Cerebellum (tissue), 4 donors: ENCODE measurements at places on chromosomes 4 and X.

DNA sequence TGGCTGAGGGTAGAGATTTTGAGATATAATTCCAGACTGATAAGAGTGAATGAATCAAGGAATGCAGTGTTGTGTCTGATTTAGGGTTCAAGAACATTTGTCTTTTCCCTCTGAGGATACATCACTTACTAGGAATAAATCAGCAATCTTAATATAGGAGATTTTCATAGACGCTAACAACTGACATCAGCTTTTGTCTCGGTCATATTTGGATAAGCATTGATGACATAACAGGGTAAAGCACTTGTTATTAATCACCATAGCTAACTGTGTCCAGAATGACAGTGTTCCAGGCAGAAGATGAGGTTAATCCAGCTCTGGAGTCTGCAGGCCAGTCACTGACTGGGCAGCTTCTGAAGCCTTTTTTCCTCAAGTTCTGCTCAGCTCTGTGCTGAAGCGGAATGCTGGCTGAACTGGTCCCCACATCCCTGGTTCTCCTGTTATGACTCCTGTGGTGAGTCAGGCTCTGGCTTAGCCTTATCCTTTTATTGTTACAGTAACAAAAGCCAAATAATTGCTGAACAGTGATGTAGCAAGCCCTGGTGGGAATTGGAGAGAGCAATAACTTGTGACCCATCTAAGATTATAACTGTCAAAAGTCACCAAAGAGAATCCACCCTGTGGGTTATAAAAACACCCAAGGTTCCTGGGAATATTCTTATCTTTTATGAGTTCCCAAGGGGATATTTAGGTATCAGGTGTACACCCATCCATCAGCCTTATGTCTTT, 41.8 kb downstream of the FNIP2 start:
- DNase-seq: no peak

GRCh38 chr4:106993827-106994226, 42.3 kb downstream of the DKK2 start:
- DNase-seq: no peak

DNA sequence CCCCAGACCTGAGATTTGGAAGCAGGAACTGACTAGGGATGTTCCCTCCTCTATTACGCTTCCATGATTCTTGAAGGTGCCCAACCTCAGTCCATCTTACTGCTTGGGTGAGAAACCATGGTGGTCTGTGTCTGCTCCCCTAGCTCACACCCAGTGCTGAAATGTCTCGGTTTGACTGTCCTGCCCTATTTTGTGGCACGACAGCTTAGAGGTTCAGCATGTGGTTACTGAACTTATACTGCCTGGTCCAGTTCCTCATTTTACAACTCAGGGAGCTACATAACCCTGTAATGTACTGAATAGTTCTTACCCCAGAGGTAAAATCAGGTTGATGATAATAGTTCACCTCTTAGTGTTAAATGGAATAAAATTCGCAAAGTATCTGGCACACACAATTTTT, 203.1 kb downstream of the RBM46 start:
- no peak for DNase-seq

DNA sequence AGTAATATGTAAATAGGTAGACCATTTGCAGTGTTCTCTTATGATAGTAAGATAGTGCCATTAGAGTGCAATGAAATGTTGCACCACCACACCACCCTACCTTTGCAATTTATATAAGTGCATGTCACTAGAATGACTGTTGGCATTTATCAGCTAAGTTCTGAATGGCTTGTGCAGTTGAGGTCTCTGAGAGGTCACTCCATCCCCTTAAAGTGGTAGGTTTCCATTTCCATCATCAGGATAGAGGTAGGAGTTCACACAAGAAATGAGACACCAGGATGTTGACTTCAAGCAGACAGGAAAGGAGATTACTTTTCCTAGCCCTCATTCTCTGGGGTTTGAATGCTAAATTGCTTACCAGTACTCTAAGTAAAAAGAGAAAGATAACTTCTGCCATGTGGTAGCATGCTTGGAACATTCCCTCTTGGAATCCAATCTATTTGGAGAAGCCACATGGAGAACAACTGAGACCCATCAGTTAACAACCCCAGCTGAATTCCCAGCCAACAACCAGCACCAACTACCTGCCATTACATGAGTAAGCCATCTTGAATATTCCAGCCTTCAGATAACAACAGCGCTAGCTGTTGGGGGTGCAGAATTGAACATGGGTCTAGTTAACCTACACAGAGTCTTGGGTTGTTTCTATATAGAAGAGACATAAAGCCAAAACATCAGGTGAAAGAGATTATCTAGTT, 6.7 kb upstream of the LRBA start:
- no peak for DNase-seq

DNA sequence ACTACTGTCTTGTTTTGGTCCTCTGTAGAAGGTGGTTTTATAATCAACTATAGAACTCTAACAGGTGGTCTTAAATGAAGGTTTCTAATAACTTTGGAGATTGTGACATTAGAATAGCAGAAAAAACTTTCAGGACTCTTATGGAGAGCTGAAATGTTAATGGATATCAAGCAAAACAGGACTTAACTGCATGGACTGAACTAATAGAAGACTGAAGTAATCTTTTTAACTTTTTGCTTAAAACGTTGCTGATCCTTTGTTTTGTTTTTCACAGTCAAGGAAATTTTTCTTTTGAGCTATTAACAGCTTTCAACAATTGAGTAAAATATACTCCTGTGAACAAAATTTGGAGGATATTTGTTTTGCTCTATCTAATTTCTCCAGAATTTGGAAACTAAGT, 17.2 kb downstream of the NXT2 start:
- no peak for DNase-seq

DNA sequence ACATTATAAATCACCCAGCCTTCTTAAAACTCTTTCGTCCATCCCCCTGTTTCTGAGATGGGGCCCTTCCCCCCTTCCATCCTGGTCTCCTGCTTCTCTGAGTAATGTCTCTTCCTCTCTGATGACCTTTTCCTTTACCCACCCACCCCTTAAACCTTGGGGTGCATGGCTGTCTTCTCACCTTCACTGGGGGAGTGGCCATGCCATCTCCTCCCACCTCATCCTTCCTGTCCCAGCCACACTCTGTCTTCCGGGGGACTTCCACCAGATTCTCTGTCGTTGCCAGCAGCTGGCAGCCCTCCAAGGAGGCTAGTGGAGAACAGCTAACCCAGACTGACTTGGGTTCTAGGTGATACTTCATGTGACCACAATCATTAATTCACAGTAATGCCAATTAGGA, 83.2 kb upstream of the SCML1 start:
- DNase-seq: no peak

GRCh38 chr4:37008199-37008598, 236.3 kb upstream of the NWD2 start:
- DNase-seq: no peak

GRCh38 chr4:139950568-139950967, 203.4 kb downstream of the MAML3 start:
- DNase-seq: no peak

GRCh38 chr4:14111730-14112181, 484.2 kb upstream of the BOD1L1 start:
- DNase-seq: peak; percentile 3

GRCh38 chr4:108979759-108980158, 216.9 kb upstream of the ETNPPL start:
- DNase-seq: no peak

DNA sequence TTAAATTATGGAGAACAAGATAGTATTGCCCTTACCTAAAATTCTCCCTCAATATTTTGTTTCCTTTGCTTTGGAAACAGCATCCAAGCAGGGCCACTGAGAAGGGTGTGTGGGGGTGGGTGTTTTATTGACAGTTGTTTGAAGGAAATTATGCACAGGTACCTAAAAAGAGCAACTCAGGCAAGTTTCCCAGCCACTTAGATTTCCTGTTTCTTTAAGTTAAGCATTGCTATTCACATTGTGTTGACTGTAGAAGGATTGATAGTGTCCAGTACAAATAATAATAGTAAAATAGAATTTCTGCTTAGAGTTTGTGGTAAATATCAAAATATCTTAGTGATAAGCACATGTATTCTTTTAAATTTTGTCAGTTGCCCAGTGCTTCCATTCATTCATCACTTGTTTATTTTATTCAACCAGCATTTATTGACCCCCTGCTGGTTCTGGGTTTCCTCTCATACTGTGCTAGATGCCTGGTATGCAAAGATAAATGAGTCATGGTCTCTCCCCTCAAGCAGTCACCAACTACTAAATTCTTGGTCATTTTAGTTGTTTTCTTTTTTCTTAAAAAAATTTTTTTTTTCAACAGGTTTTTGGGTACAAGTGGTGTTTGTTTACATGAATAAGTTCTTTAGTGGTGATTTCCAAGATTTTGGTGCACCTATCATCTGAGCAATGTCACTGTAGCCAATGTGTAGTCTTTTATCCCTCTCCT, 50.0 kb downstream of the GALNT7 start:
- no peak for DNase-seq

DNA sequence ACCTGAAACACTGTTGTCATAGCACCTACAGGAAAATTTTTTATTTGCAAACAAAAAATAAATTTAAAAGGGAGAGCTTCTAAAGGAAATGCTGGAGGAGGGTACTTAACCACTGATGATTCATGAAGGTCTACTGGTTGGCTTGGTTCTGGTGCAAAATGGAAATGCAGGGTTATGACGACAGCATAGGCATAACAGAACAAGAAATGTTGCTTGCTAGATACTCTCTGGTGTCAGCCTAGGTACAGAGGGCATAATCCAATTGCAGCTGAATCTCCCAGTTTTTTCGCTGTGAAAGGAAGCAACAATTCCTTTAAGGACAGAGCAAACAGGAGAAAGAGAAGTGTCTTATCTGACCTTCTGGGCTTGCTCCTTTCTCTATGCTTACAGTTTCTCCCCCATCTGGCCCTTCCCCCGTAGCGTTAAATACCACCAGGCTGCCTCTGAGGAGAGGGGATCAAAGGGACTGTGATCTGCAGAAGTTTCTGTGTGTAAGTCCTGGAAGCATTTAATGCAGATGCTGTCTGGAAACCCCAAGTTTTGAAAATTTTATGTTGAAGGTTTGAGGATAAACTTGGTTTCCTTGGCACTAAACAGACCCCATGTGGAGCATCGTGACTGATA, 23.7 kb upstream of the CASK start:
- DNase-seq: no peak

GRCh38 chrX:46686003-46686645, 72.8 kb downstream of the SLC9A7 start:
- DNase-seq: no peak

DNA sequence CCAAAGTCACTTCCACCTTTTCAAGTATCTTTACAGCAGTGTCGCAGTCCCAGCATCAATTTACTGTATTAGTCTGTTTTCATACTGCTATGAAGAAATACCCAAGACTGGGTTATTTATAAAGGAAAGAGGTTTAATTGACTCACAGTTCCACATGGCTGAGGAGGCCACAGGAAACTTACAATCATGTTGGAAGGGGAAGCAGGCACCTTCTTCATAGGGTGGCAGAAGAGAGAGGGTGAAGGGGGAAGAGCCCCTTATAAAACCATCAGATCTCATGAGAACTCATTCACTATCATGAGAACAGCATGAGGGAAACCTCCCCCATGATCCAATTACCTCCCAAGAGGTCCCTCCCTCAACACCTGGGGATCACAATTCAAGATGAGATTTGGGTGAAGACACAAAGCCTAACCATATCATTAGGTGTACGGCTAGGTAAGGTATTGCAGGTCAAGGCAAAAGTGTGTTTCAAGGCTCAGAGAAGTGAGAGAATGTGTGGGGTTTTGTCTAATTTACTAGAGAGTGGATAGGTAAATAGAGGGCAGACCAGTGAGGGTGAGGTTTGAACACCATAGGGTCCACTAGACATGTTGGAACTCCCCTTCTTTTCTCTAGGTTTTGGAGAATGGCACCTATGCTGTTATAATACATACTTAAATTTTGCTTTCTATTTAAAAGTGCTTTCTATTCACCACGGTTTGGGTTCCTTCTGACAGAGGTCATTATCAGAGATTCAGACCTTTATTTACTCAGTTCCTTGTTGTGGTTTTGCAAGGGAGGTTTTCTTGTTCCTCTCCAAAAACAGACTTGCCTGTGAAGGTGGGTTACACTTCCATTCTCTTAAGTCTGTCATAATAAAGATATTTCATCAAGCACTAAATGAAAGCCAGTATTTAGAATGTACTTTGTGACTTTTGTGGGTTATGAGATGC, 186.6 kb downstream of the CPEB2 start:
- DNase-seq: no peak

DNA sequence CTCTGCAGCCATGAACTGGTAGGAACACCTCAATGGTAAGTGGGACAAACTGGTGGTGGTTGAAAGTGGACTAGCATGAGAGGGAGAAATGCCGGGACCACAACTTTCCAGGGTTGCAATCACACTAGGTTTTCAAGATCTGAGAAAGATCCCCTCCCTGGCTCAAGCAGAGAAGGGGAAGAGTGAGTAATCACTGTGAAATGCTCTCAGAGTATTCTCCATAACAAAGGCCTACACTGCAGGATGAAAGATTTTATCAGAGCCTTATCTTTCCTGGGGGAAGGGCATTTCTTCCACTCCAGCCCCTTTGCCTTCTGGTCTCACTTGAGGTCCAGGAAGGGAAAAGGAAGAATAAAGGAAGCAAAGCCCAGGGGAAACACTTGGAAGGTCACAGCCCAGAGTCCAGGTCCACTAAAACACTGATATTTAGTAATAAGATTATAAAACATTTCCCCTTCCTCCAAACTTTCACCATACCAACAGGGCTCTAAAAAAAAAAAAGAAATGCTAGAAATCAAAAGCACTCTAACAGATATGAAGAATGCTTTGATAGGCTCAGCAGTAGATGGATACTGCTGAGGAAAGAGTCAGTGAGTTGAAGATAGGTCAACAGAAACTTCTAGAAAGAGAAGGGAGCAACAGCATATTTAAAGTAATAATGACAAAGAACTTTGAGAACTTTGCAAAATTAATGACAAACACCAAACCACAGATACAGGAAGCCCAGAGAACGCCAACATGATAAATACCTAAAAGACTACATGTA, 95.9 kb downstream of the WDFY3 start:
- DNase-seq: no peak

DNA sequence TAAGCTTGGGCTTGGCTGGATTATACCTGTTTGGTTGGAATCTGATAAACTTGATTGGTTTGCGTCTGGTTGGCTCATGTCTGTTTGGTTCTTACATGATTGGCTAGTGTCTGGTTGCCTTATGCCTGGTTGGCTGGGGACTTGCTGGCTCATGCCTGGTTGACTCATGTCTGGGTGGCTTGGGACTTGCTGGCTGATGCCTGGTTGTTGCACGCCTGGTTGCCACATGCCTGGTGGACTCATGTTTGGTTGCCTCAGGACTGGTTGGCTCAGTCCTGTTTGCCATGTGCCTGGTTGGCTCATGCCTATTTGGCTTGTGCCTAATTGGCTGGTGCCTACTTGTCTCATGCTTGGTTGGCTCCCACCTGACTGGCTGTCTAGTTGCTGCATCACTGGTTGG, 104.5 kb downstream of the APOOL start:
- DNase-seq: no peak

- no peak for DNase-seq
Observed at GRCh38 chr4:163681208-163681821, 186.8 kb downstream of the TMA16 start.

DNA sequence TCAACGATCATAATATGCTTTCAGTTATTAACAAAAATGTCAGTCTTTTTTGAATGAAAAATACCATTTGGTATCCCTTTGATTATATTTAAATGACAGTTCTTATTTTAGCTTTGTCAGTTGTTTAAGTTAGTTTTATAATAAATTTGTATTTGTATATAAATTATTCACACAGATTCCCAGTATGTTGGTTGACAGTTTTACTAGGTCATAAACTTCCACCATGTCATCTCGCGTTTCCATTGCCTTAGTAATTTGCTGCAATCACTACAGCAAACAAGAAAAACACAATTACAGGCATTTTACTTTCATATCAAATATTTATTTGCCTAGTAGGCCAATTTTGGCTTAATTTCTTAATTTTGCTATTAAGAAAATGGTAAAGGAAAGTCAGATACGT, 109.6 kb upstream of the ANK2 start:
- no peak for DNase-seq
